A673 (cell line): ENCODE measurements at places on chromosomes 13 and 19. TPM values are rescaled to one million over a fixed set of nuclear protein-coding genes. Genes with fewer than 3 reads are reported as not detected.

PRODH2 gene
- not detected in 2 replicates for total RNA-seq

ZNF808 gene
- total RNA-seq = 15.1 and 19.1 TPM in 2 replicates

PIN1 gene
- 177 and 179 TPM in 2 replicates for total RNA-seq

VSTM1 gene
- total RNA-seq = not detected in 2 replicates

MBD3L2 gene
- total RNA-seq = 1.0 TPM in 1 of 2 replicates, not detected in the other

POSTN gene
- total RNA-seq = 1.8 and 3.2 TPM in 2 replicates

CASP14 gene
- total RNA-seq = not detected in 2 replicates

CLDND2 gene
- not detected in 2 replicates for total RNA-seq

ZFP82 gene
- 13.5 and 14.9 TPM in 2 replicates for total RNA-seq

ANGPTL8 gene
- not detected in 2 replicates for total RNA-seq

CACNG7 gene
- not detected in 2 replicates for total RNA-seq

RTBDN gene
- 1.4 TPM in 1 of 2 replicates, not detected in the other for total RNA-seq

- no peaks in the 10 kb centered on the region for H3K4me1 ChIP-seq
- H3K4me3 ChIP-seq = no peak overlapping the region
- H3K36me3 ChIP-seq = no peaks in the 10 kb centered on the region
Observed at GRCh38 chr13:91112201-91112923, 235.1 kb upstream of the MIR17HG start.

DNA sequence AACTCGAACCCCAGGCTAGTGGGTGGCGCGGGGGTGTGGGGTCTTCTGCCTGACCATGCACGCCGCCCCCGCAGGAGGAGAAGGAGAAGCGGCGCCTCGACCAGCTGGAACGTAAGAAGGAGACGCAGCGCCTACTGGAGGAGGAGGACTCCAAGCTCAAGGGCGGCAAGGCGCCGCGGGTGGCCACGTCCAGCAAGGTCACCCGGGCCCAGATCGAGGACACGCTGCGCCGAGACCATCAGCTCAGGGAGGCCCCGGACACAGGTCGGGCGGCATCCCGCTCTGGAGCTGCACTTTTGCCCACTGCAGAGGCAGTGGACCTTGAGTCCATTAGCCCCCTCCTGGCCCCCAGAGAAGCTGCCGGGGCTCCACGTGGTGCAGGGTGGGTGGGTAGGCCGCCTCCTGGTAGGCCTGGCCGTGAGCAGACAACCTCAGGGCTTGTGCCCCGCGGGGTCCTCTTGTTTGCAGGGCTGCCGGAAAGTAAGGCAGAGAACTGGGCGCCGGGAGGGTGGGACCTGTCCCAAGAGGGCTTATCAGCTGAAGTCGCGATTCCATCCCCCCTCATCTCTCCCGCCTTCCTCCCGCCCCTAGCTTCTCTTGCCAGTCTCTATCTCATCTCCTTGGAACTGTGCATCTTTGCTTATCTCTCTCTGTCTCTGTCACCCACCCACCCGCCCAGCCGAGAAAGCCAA lies 9.9 kb downstream of the CCDC124 start:
- H3K36me3 ChIP-seq = no peaks in the 10 kb centered on the region
- DNase-seq = no peak
- peak overlapping the region; percentile 32 for H3K4me3 ChIP-seq
- no peaks in the 10 kb centered on the region for H3K27me3 ChIP-seq

DNA sequence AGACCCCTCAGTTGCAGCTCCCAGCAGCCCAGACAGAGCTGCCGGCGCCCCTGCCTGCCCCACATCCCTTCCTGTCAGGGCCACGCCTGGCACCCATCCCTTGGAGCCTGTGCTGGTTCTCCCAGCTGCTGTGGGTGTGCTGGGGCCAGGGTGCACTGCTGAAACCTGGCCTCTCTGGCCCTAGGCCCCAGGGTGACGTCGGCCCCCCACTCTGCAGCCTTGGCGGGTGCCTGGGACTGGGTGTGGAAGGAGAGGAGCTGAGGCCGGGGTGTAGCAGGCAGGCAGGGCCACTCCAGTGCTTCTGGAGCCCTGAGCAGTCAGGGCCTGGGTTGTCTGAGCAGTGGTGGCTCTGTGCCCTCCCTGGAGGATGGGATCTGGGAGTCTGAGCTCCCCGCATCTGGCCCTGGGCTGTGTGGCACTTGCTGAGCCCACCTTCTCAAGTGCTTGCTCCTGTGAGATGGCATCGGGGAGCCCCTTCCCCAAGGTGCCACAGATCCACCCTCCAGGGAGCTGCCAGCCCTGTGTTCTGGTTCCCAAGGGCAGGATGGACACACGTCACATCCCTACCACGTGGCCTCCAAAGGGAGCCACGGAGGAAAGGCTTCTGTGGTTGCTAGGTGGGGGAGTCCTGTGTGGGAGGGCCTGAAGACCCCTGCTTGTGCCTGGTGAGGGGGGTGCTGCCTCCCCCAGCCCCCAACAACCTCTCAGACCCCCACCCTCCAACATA lies 5.2 kb downstream of the PLEKHJ1 start:
- no peak overlapping the region for H3K4me3 ChIP-seq
- no peaks in the 10 kb centered on the region for H3K27me3 ChIP-seq
- H3K4me1 ChIP-seq = peaks cover 4% of the 10 kb centered on the region
- DNase-seq = no peak

- no peaks in the 10 kb centered on the region for H3K27me3 ChIP-seq
- DNase-seq = no peak
- peak overlapping the region; percentile 13 for H3K27ac ChIP-seq
- H3K4me1 ChIP-seq = no peaks in the 10 kb centered on the region
- peak overlapping the region; percentile 51 for H3K4me3 ChIP-seq
- H3K36me3 ChIP-seq = no peaks in the 10 kb centered on the region
Observed at GRCh38 chr19:36256853-36257519, 42.1 kb downstream of the ZNF146 start.

GRCh38 chr19:1285737-1286360 lies at the start of gene EFNA2:
Gene EFNA2, plus strand, starts transcription at chr19:1285873. Its CDS starts 296 bp downstream, at chr19:1286169.
- peaks cover 7% of the 10 kb centered on the region for H3K4me1 ChIP-seq
- no peak for DNase-seq
- peaks cover 33% of the 10 kb centered on the region for H3K27me3 ChIP-seq
- H3K27ac ChIP-seq = no peak within 1 kb of the TSS
- H3K4me3 ChIP-seq = peak within 1 kb of the TSS; percentile 41

DNA sequence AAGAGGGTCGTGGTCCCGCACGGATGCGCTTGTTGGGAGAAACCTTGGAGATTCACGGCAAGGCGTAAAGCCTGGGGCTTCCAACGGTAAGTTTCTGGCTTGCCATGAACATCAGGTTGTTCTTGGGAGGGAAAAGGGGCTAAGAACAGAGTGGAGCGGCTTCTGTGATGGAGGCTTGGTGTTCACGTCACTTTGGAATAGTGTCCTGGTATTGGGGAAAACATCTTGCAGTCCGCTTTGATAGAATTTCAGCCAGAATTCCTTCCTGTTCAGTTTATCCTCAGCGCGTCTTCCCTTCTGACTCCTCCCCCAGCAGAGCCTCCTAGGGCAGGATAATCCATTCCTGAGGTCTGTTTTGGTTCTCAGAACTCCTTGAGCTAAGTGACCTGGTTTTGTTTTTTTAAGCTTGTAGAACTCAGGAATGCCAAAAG lies 2.0 kb downstream of the KCTD15 start:
- no peak overlapping the region for H3K4me3 ChIP-seq
- DNase-seq = no peak
- H3K4me1 ChIP-seq = peaks cover 9% of the 10 kb centered on the region
- H3K27ac ChIP-seq = no peak overlapping the region

GRCh38 chr19:17488593-17489391 lies 18.5 kb downstream of the SLC27A1 start:
- H3K4me1 ChIP-seq = no peaks in the 10 kb centered on the region
- no peaks in the 10 kb centered on the region for H3K36me3 ChIP-seq
- H3K27ac ChIP-seq = no peak overlapping the region
- no peak overlapping the region for H3K4me3 ChIP-seq

GRCh38 chr13:51902776-51903175 lies 41.0 kb downstream of the CCDC70 start:
- no peaks in the 10 kb centered on the region for H3K4me1 ChIP-seq
- H3K36me3 ChIP-seq = no peaks in the 10 kb centered on the region
- peaks cover 6% of the 10 kb centered on the region for H3K27me3 ChIP-seq
- no peak overlapping the region for H3K27ac ChIP-seq

DNA sequence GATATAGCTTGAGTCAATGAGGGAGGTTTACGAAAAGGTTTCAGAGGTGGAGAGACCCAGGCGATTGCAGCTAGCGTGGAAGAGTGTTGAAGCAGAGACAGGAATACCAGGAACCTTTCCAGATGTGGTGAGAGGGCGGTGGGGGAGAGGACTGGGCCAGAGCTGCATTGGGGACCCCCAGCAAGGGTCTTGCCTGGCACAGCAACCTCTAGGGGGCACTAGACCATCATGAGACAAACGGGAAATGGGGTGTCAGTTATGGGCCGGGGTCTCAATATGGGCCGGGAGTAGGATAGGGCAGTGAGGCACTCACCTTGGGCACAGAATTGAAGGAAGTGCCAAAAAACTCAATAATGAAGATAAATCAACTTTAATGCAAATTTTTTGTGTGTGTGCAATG lies 2.1 kb upstream of the LRP3 start:
- H3K4me1 ChIP-seq = peaks cover 4% of the 10 kb centered on the region
- no peak overlapping the region for H3K27ac ChIP-seq
- no peaks in the 10 kb centered on the region for H3K27me3 ChIP-seq
- H3K4me3 ChIP-seq = no peak overlapping the region
- DNase-seq = peak; percentile 30

DNA sequence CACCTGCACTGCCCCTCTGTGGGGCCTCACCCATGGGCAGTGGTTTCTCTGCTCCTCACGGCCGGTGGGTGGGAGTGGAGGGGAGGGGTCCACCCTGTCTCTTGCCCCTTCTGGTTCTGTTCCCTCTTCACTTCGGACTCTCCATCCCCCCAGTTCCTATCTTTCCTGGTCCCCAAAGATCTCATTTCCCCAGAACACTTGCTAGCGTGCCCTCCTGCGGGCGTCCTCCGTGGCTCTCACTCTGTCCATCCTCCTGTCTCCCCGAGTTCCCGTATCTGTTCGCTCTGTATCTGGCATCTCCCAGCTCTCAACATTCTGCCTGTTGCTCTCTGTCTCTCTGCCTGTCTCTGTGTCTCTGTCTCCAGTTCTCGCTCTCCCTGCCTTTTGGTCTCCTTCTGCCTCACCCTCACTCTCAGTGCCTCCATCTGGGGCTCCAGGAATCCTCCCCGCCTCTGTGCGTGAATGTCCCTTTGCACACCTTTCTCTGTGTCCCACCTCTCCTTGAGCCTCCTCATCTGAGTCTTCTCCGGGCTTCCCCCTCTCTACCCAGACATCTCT lies 363 bp downstream of the SPIB start:
- no peaks in the 10 kb centered on the region for H3K27me3 ChIP-seq
- no peak overlapping the region for H3K4me3 ChIP-seq
- no peak for DNase-seq
- H3K4me1 ChIP-seq = no peaks in the 10 kb centered on the region

GRCh38 chr13:84865783-84866221 lies 933.4 kb downstream of the SLITRK6 start:
- peaks cover 23% of the 10 kb centered on the region for H3K4me1 ChIP-seq
- DNase-seq = peak; percentile 61
- no peak overlapping the region for H3K27ac ChIP-seq
- H3K27me3 ChIP-seq = no peaks in the 10 kb centered on the region
